ENCODE measurements at places on chromosomes 5 and 9. TPM values are rescaled to one million over a fixed set of nuclear protein-coding genes. Genes with fewer than 3 reads are reported as not detected.

Gene LEAP2
- 1.5 TPM for total RNA-seq

Gene GMCL2
- not detected for total RNA-seq

Gene PHYHD1
- total RNA-seq, result 59.0 TPM

Gene OTP
- not detected for total RNA-seq

Gene DMRTA1
- 2.3 TPM for total RNA-seq

GRCh38 chr9:78939311-78940065 lies 632.3 kb upstream of the TLE4 start:
- H3K27me3 ChIP-seq, result no peaks in the 10 kb centered on the region
- no peak for DNase-seq
- no peaks in the 10 kb centered on the region for H3K4me1 ChIP-seq
- H3K4me3 ChIP-seq, result no peak overlapping the region

- no peaks in the 10 kb centered on the region for H3K4me1 ChIP-seq
- H3K4me3 ChIP-seq, result no peak overlapping the region
- no peak overlapping the region for H3K27ac ChIP-seq
- H3K27me3 ChIP-seq, result no peaks in the 10 kb centered on the region
- no peaks in the 10 kb centered on the region for H3K36me3 ChIP-seq
- no peak for DNase-seq
These were observed 1079.7 kb upstream of the CDH18 start for GRCh38 chr5:21067724-21068123.

DNA sequence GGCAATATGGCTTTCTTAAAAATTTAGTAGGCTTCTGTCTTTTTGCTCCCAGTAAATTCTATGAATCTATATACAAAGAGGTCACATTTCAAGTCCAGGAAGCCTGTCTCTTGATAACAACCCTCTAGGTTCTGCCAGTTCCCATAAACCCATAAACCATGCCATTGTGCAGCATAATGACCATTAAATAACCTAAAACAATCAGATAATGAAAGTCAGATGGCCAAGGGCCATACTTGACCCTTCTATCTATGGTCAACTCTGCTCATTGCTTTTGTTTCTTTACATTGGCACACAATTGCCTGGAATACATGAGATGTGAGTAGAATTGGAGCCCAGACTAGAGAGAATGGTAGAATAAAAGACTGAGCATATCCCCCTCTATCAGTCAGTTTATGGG lies 305.4 kb upstream of the KIF2A start:
- H3K36me3 ChIP-seq, result no peaks in the 10 kb centered on the region
- H3K27ac ChIP-seq, result no peak overlapping the region
- no peak for DNase-seq
- H3K4me1 ChIP-seq, result no peaks in the 10 kb centered on the region
- H3K27me3 ChIP-seq, result no peaks in the 10 kb centered on the region

GRCh38 chr9:20200991-20201431 lies 412.2 kb upstream of the SLC24A2 start:
- no peaks in the 10 kb centered on the region for H3K36me3 ChIP-seq
- no peak overlapping the region for H3K27ac ChIP-seq

DNA sequence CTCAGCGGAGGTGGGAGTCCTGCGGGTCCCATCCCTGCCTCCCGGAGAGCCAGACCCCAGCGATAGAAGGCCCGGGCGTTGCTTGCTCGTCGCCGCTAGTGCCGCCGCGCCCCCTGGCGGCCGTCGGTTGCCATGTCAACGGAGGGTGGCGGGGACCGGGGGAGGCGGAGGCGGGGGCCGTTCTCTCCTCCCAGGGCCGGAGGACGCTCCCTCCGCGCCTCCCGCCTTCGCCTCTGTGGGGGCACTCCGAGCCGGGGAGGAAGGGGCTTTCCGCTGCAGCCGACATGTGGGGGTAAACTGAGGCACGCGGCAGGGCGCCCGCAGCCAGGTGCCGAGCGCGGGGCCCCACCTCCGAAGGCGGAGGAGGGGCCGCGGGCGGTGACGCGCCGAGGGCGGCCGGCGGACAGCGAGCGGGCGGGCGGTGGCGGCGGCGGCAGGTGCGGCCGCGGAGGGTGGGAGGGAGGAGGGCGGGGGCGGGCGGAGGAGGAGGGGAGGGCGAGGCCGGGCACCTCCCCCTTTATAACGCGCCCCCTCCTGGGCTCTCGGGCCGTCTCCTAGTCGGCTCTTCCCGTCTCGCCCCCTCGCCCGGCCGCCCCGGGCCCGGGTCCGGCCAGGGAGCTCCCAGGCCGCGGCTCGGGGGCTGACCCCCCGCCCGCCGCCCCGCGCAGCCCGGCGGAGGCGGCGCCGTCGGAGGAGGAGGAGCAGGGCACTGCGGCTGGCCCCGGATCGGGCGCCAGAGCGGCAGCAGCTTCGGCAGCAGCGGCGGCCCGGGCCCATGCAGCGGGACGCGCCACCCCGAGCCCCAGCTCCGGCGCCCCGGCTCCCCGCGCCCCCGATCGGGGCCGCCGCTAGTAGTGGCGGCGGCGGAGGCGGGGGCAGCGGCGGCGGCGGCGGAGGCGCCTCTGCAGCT lies 556 bp upstream of the CDK9 start:
- H3K36me3 ChIP-seq, result peaks cover 32% of the 10 kb centered on the region
- H3K27me3 ChIP-seq, result no peaks in the 10 kb centered on the region
- H3K4me3 ChIP-seq, result peak overlapping the region; percentile 51
- peak; percentile 96 for DNase-seq
- H3K4me1 ChIP-seq, result peaks cover 11% of the 10 kb centered on the region
- peak overlapping the region; percentile 86 for H3K27ac ChIP-seq
